ENCODE measurements at places on chromosomes 6 and 20.
A peak's percentile ranks its signal among the peaks of the same experiment; 100 is the strongest.

- no peak for DNase-seq
Observed at GRCh38 chr6:49038294-49038822, 424.7 kb downstream of the MMUT start.

GRCh38 chr20:2123720-2124119, 22.1 kb downstream of the STK35 start:
- no peak for DNase-seq

GRCh38 chr20:32483351-32484224, 101.5 kb downstream of the NOL4L start:
- peak; percentile 92 for DNase-seq

GRCh38 chr6:14791526-14791925, 454.3 kb upstream of the JARID2 start:
- DNase-seq, result no peak

DNA sequence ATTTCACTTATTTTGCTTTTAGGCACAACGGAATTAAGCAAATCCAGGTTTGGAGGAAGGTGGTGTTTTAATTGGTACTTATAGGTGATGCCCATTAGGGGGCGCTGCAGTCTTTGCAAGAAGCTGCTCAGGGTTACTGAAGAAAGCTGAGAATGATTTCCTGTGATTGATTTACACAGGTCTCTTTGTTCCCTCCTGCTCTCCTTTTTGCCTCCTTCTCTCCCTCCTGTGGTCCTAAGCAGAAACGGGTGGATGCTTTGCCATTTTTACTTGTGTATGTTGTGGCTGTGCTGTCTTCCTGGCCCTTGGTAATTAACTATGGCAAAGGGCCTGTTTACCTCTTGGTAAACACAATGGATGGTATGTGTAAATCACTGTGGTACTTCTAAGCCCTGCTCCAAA, 97.8 kb downstream of the ANKS1A start:
- peak; percentile 84 for DNase-seq

DNA sequence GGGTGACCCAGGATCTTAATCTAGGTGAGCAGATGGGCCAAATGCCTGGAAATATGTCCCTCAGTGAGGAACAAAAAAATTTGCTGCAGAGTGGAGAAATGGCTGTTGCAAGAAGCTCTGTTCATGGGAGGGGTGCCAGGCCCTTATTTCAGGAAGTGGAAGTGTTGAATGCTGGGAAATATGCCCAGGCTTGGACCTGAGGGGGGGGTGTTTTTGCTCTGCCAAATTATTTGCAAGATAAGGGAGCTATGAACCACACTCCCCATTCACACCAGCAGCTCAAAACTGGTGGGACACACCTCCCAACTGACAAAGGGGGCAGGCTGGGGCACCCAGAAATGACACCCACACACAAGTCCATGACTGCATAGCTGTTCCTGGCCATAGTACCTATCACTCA, 8.7 kb downstream of the CST4 start:
- DNase-seq, result no peak

DNA sequence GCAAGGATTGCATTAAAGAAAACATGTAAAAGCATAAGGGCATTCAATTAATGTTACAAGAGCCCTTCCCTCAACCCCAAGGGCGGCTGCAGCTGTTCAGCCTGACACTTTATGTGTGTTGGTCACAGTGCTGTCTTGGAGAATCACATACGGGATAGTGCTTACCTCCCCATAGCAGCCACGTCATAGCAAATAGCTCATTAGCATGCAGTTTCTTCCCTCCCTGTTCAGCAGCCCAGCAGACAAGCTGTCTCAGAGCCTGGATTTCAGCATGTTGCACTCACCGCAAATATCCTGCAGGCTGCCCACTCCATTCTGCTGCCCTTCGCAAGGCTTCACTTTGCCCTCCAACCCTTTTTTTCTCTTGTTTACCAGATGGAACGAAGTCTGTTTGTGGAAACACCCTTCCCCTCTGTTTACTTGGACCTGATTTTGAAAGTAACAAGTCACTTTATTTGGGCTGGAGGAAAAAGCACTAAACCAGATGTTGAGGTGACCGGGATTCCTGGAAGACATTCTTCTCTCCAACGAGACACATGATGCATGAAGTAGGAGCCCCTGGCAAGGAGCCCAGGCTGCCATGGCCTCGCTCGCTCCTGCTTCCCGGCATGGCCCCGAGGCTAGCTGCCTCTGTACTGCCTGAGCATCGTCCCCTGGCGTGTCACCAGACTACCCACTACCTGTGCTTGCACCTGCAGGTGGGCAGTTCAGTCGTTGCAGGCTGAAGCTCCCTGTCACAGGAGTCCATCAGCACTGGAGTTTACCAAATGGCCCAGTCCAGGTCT, 151.6 kb upstream of the GMDS start:
- no peak for DNase-seq
